Fibroblast of villous mesenchyme (primary cell): ENCODE measurements at places on chromosomes 1 and 21. TPM values are rescaled to one million over a fixed set of nuclear protein-coding genes. Genes with fewer than 3 reads are reported as not detected.

DNA sequence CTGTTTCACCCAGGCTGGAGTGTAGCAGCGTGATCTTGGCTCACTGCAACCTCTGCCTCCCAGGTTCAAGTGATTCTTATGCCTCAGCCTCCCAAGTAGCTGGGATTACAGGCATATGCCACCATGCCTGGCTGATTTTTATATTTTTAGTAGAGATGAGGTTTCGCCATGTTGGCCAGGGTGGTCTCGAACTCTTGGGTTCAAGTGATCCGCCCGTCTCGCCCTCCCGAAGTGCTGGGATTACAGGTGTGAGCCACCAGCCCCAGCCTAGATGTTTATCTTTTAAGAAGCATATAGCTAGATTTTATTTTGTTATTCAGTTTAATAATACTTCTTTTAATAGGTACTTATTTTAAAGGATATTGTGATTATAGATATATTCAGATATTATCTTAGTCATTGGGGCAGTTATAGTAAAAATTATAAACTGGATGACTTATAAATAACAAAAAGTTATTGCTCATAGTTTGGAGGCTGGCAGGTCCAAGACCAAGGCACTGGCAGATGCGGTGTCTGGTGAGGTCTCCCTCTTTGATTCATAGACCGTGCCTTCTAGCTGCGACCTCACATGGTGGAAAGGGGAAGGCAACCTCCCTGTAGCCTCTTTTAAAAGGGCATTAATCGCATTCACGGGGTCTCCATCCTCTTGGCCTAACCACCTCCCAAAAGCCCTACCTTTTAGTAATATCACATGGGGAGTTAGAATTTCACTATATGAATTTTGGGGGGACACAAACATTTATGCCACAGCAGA is 3.1 kb upstream of the KCNE2 start:
- DNase-seq, result no peak

- DNase-seq, result no peak
Measured at GRCh38 chr1:30189818-30190500, 533.4 kb downstream of the MATN1 start.

- no peak for DNase-seq
Measured at GRCh38 chr1:27491748-27492700, 2.1 kb upstream of the WASF2 start.

- no peak for DNase-seq
Measured at GRCh38 chr1:30284226-30284625, 439.2 kb downstream of the MATN1 start.

DNA sequence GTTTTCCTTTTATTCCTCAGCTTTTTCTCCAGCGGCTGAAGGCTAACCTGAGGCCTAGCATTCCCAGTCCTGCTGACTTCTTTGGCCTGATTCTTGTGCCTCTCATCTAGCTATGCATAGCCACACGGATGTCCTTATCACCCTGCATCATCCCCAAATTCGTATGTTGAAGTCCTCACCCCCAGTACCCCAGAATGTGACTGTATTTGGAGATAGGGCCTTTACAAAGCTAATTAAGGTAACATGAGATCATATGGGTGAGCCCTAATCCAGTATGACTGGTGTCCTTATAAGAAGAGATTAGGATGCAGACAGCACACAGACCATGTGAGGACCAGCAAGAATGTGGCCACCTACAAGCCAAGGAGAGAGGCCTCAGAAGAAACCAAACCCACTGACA is 44.6 kb downstream of the CDCP2 start:
- no peak for DNase-seq

DNA sequence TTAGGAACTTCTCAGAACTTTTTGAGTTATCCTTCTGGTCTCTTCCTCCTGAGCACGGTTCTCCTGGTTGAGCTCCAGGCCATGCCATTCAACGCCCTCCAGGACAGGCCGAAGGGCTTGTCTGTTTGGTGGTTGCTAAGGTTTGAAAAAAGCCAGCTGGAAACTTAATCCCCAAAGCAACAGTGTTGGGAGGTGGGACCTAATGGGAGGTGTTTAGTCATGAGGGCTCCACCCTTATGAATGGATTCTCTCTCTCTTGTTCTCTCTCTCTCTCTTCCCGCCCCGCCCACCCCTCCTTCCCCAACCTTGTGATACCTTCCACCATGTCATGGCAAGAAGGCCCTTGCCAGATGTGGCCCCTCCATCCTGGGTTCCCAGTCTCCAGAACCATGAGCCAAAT is 829 bp downstream of the KCNE1 start:
- DNase-seq, result peak; percentile 79

DNA sequence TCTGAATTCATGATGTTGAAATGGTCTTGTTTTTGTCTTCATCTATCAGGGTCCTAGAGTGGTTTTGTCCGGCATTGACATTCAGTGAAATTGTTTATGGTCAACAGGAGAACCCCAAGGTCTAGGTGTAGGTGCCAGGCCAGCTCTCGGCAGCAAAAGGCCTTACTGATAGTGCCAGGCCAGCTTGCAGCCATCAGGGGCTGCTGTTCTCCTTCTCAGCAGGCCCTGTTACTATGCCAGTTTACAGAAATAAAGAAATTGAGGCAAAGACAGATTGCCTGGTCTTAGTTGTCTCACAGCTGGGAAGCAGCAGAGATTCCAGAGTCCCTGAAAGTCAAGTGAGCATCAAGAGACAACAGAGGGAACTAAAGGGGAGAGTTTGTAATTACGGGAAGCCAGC is 12.0 kb downstream of the HMGB4 start:
- no peak for DNase-seq

DNA sequence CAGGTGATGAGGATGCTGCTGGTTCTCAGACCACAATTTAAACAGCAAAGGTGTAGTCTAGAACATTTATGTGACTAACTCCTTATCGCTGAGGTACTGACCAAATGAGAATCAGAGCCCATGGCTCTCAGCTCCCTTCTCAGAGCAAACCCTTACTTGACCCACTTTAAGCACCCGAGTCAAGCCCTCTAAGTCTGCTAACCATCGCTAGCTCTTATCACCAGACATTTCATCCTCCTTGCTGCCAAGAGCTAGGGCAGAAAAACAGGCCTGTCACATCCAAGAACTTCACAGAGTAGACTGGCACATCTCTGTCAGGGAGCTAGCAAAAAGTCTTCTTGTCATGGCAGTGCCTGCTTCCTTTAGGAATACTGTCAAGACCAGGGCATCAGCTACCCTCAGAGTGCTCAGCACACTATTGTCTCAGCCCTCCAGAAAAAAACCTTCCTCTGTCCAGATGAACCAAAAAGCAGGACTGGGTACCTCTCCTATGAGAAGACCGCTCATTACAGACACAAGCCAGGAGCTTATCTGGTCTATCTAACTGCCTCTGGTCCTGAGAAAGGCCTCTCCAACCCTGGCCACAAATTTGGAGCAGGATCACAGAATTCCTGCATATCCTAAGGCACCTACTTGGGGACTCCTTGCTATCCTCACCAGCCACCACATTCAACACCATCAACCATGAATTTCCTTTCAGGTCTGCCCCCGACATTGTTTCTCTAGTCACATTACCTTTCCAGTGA is 26.2 kb downstream of the ERI3 start:
- peak; percentile 10 for DNase-seq

DNA sequence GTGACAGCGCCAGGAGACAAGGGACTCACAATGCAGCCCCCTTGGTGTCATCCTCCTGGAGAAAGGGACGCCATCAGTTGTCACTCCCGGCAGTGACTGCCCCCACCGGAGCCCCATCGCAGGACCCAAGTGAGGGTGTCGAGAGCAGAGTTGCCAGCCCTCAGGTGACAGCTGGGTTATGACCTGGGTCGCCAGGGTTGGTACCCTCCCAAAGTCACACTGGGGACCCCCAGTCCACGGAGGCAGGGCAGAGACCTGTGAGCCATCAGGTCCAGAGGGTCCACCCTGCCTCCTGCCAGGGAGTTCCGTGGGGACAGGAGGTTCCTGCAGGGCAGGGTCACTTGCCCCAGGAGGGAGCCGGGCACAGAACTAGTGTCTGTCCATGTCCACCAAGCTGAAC is 78.2 kb upstream of the IFFO2 start:
- DNase-seq, result no peak

DNA sequence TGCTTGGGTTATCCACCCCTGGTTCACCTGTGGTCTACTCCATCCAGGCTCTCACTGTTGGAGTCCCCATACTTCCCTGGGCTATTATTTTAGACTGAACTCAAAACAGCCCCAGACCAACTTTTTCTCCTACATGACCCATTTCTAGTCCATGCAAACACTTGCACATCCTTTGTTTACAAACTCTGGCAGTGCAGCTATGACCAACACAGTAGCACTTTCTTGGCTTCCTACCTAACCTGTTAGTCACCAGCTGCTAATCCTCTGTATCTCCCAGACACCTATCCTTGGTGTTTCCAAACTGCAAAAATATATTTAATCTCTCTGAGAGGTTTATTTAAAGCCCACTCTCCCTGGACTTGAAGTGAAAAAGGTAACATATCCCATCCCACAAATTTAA is 90.8 kb downstream of the DDAH1 start:
- DNase-seq, result peak; percentile 84

DNA sequence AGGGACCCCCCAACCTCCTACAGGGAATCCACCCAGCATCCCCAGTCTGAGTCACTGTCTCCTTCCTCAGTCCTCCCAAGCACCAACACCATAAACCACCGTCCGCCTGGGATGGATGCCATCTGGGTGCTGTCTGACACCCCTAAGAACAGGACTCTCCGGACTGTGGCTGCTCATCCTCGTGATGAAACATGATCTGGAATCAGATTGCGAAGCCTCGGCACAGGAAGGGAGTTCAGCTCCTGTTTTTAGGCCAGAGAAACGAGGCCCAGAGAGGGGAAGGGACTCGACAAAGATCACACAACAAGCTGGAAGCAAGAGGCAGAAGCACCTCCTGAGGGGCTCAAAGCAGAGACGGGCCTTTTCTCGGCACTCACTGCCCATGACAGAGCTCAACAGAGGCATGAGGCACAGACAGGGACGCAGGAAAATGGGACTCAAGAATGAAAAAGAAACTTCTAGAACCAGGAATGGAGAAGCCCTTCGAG is 8.4 kb downstream of the KCNN3 start:
- DNase-seq, result peak; percentile 87

DNA sequence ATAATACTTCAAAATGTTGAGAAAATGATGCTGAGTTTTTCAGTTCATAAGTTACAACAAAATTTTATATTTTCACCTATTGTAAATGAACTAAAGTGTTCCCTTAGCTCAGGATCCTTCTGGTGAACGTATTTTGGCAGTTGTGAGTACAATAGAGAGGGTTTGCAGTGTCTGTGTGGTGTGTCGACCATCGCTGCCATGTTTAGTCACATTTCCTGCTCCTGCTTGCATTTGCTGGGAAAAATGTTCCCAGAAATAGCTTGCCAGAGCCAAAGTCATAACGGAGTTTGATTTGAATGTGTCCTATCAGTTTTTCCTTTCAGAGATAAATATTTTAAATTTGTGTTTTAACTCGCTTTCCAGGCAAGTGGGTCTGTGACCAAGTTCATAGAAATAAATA is 117.1 kb upstream of the COL6A1 start:
- no peak for DNase-seq

- DNase-seq, result no peak
Measured at GRCh38 chr1:7338439-7338838, 432.7 kb upstream of the VAMP3 start.

GRCh38 chr1:60746278-60746791 is 336.0 kb upstream of the NFIA start:
- DNase-seq, result no peak

- DNase-seq, result no peak
Measured at GRCh38 chr1:36807262-36807661, 227.1 kb downstream of the GRIK3 start.

GRCh38 chr1:83860490-83861221 is 138.3 kb downstream of the TTLL7 start:
- DNase-seq, result peak; percentile 13

- peak; percentile 83 for DNase-seq
Measured at GRCh38 chr1:81695741-81696140, 105.0 kb upstream of the ADGRL2 start.

- no peak for DNase-seq
Measured at GRCh38 chr1:212678456-212679410, 20.9 kb downstream of the BATF3 start.

GRCh38 chr1:214224611-214225354 is 56.2 kb upstream of the SMYD2 start:
- DNase-seq, result peak; percentile 38

- DNase-seq, result no peak
Measured at GRCh38 chr1:1137256-1138045, 21.6 kb upstream of the C1orf159 start.

GRCh38 chr1:67368046-67368514 is 60.4 kb downstream of the IL12RB2 start:
- no peak for DNase-seq

DNA sequence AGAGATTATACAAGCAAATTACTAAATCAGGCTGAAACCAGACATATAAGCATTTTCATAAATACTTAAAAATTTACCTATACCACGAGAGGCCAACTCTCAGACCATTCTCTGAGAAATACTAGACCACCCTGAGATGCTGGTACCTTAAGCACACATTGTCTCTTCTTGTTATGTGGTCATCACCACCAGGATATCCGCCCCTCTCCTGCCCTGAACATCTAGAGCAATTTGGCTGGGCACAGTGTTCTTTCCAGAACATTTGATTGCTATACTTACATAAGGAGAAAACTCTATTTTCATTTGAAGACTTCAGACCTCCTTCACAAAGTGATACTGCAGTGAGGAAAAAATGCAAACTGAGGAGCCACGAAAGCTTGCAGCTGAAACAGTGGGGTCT is 36.2 kb upstream of the DUSP10 start:
- DNase-seq, result no peak

DNA sequence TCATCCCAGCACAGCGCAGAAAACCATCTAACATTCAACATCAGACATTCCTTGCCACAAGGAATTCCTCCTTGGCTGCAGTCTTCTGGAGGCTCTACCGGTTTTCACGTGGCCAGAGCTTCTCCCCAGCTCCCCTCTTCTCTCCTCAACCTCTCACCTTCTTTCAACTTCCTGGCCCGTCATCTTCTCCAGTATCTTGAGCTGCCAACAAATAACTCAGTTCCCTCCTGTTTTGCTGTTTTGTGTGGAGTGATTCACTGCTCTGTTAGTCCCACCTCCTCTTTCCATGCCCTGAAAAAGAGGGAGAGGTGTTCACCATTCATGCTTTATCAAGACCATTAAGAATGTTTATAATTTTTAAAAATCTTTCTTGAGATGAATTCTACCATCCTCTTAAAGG is 32.6 kb downstream of the PIGM start:
- DNase-seq, result no peak

DNA sequence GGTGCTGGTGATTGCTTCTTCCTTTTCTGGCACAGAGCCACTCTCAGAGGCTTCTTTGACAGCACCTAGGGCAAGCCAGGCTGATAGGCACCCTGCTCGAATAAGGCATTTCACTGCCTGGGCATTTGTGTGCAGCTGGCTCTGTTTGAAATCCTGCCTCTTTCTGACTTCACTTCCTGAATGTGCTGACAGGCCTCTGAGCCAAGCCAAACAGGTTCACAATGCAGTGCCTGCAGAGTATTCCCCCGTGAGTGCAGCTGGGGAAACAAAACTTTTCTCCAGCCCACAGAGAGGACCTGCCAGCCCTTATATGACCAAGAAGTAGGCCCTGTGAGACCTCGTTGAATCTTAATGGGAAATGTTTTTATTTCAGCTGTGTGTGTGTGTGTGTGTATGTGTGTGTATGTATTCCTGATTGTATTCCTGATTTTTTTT is 10.4 kb downstream of the JUN start:
- DNase-seq, result peak; percentile 18

GRCh38 chr1:187264995-187265602 is 436.4 kb downstream of the PLA2G4A start:
- peak; percentile 28 for DNase-seq

The OR14K1 gene
- total RNA-seq, result not detected in 2 replicates

The SPOCD1 gene
- total RNA-seq, result 62.2 and 73.4 TPM in 2 replicates

The TNFRSF4 gene
- total RNA-seq, result 0.32 and 0.43 TPM in 2 replicates

The RNU1-1 gene
- total RNA-seq, result under 0.01 TPM in 1 of 2 replicates, not detected in the other

The NBPF26 gene
- total RNA-seq, result 11.9 and 32.8 TPM in 2 replicates

The FCGR3A gene
- not detected in 2 replicates for total RNA-seq

The C8A gene
- not detected in 2 replicates for total RNA-seq

The LCE1B gene
- not detected in 2 replicates for total RNA-seq

The HSD17B7 gene
- total RNA-seq, result 17.7 and 26.8 TPM in 2 replicates

The SAMD13 gene
- under 0.01 and 0.64 TPM in 2 replicates for total RNA-seq
